ENCODE measurements at places on chromosomes 5 and 9.

- no peak for DNase-seq
- H3K4me1 ChIP-seq, result peaks cover 10% of the 10 kb centered on the region
- H3K4me3 ChIP-seq, result no peak overlapping the region
- no peak overlapping the region for H3K27ac ChIP-seq
- H3K36me3 ChIP-seq, result no peaks in the 10 kb centered on the region
- H3K27me3 ChIP-seq, result no peaks in the 10 kb centered on the region
Measured at GRCh38 chr9:128556276-128556675, 3.9 kb downstream of the SPTAN1 start.

DNA sequence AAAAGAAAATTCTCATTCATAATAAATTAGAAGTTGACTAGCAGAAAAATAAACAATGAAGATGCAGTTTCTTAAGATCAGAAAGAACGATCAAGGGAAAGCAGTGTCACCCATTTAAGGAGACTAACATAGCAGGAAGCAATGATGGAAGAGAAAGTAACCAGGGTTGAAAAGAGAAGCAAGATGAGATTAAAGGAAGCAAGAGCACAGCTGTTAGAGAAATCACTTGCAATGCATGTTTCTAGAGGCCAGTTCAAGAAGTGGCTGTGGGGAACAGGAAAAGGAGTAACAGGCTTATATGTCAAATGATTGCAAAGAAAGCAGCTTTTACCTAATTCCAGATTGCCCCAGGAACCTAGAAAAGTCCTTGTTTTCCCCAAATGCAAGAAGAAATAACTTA lies 46.8 kb upstream of the SLC1A1 start:
- H3K27ac ChIP-seq, result no peak overlapping the region
- H3K27me3 ChIP-seq, result no peaks in the 10 kb centered on the region
- H3K4me3 ChIP-seq, result no peak overlapping the region
- H3K36me3 ChIP-seq, result no peaks in the 10 kb centered on the region

DNA sequence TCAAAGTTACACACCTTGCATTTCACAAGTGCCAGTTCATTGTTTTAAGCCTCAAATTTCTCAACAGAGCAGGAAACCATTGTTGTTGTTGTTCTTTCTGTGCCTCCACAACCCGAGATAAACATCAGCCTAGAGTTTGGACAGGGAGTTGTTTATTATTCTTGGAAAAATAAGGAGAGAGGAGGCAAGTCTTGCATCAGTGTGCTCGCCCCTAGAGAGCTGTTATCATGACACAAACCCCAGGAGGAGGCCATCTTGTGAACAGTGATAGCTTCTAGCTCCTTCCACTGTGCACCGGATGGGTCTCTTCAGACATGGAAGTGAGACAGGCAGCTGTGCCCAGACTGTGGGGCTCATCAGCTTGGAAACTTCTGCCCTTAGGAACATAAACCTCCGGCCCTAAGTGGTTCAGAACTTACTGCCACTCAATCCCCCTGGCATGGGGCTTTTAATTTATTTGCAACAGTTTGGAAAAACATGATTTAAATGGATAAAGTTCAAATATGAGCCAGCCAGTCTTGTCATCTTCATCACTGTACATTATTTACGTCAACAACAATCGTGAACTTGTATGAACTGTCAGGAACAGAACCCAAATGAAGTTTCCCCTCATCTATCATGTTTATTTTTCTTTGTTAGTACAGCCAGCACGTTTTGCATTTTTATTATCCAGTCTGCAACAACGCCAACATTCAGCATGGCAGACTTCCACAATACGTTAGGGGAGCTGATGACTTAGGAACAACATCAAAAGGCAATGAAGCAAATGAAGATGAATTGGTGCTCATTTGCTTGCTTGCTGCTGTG lies 181.7 kb upstream of the S1PR3 start:
- H3K4me1 ChIP-seq, result peaks cover 2% of the 10 kb centered on the region
- no peaks in the 10 kb centered on the region for H3K36me3 ChIP-seq
- H3K27me3 ChIP-seq, result no peaks in the 10 kb centered on the region
- no peak overlapping the region for H3K4me3 ChIP-seq

DNA sequence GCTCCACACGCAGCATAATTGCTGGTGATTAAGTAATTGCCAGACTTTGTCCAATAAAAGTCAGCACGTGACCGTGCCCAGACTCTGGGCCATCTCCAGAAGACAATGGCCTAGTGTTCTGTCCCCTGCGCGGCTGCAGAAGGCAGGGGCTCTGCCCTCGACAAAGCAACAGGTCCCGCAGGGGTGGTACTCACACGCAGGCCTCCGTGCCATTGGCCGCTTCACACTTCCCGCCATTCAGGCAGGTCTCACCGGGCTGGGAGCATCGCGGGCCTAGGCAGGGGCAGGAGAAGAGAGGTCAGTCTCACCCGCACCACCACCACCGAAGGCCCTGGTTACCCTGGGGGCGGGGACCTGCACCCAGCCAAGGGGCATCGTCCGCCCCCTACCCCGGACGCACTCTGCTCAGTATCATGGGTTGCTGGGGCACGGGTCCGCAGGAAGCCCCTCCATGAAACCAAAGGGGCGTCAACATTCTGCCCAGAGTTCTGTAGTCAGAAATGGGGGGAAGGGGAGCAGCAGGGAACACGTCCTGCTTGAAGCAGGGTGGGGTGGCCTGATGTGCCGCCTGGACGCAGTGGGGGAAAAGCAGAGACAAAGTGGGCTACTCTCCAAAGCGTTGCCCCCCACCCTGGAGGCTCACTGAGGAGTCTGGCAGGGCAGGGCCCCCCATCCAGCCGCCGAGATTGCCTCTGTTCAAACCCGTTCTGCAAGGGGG lies 1.9 kb downstream of the NOTCH1 start:
- H3K27me3 ChIP-seq, result no peaks in the 10 kb centered on the region
- peak overlapping the region; percentile 71 for H3K4me3 ChIP-seq
- no peak overlapping the region for H3K27ac ChIP-seq
- DNase-seq, result no peak

- H3K27me3 ChIP-seq, result no peaks in the 10 kb centered on the region
- H3K36me3 ChIP-seq, result no peaks in the 10 kb centered on the region
- no peak overlapping the region for H3K4me3 ChIP-seq
- peaks cover 18% of the 10 kb centered on the region for H3K4me1 ChIP-seq
- no peak overlapping the region for H3K27ac ChIP-seq
- no peak for DNase-seq
Measured at GRCh38 chr5:171492781-171493180, 73.3 kb downstream of the FGF18 start.

DNA sequence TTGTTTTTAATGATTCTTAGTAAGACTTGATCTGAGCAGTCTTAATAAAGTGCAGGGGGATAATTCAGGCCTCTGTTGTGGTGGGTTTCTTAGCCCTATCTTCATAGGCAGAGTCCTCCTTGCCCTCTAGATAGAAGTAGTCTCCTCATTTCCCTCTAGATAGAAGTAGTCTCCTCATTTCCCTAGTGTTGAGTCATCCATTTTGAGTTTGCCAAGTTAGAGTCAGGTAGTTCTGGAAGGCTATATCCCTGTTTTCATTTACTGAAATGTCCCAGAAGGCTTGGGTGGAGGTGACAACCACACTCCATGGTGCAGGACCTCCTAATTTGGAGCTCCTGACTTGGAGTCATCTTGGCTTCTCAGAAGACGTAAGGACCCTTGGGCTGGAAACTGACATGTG lies 384.6 kb downstream of the MLLT3 start:
- no peak for DNase-seq
- no peaks in the 10 kb centered on the region for H3K27me3 ChIP-seq
- no peak overlapping the region for H3K27ac ChIP-seq
- H3K36me3 ChIP-seq, result no peaks in the 10 kb centered on the region

DNA sequence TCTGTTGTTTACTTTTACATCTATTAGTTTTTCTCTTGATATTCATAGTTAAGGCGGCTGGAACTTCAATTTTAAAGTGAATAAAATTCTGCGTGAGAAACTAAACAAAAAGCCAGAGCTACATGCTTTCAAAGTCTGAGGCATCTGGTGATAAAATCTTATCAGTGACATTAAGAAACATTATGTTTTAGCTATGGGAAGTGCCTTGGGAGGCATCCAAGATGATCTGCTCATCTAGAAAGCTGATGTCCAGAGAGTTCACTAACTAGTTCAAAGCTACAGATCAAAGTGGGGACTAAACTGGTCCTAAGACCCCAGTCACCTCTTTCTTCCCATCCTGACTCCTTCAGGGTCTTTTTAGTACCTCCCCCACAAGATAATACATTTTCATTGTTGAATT lies 37.2 kb downstream of the MRPS27 start:
- no peaks in the 10 kb centered on the region for H3K36me3 ChIP-seq

DNA sequence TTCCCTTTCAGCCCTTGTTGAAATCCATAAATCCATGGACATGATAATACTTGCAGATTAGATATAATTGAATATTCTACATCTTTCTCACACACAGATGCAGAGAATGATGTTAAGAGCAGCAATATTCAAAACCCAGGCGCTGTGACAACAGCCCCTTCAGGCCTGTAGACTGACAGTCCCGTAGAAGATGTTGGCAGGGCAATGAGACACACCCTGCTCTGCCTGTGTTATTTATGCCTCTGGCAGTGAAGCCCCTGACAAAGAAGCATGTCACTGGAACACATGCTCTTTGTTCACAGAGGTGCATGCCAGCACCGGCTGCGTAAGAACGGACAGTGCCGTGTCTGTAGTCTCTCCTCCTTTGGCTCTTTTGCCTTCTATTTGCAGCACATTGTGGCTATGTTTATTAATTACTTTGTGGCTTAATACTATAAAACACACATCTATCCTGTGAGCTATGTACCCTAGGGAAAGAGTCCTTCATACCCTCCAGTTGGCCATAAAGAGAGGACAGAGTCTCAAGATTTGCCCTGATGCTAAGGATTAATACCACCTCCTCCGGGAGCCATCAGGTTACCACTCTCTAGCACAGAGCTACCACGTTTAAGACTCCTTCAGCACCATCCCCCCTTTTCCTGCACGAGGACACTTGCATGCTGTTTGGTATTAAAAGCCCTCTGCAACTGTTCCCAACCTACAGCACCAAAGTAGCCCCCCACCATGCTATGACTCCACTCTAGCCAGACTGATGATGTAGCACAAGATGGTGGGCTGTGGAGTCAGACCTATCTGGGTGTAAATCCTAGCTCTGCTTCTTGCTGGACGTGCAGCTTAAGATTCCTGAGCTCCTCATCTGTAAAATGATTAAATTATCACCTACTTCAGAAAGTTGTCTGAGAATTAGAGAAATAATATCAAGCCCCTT lies 2.0 kb upstream of the ANP32B start:
- peaks cover 2% of the 10 kb centered on the region for H3K4me1 ChIP-seq
- H3K4me3 ChIP-seq, result no peak overlapping the region
- H3K36me3 ChIP-seq, result no peaks in the 10 kb centered on the region
- no peak for DNase-seq
- H3K27me3 ChIP-seq, result no peaks in the 10 kb centered on the region

GRCh38 chr5:127051591-127051990 lies 21.2 kb upstream of the MARCHF3 start:
- no peak for DNase-seq
- H3K4me3 ChIP-seq, result no peak overlapping the region
- H3K36me3 ChIP-seq, result no peaks in the 10 kb centered on the region
- no peaks in the 10 kb centered on the region for H3K4me1 ChIP-seq
- H3K27ac ChIP-seq, result no peak overlapping the region
- H3K27me3 ChIP-seq, result no peaks in the 10 kb centered on the region

DNA sequence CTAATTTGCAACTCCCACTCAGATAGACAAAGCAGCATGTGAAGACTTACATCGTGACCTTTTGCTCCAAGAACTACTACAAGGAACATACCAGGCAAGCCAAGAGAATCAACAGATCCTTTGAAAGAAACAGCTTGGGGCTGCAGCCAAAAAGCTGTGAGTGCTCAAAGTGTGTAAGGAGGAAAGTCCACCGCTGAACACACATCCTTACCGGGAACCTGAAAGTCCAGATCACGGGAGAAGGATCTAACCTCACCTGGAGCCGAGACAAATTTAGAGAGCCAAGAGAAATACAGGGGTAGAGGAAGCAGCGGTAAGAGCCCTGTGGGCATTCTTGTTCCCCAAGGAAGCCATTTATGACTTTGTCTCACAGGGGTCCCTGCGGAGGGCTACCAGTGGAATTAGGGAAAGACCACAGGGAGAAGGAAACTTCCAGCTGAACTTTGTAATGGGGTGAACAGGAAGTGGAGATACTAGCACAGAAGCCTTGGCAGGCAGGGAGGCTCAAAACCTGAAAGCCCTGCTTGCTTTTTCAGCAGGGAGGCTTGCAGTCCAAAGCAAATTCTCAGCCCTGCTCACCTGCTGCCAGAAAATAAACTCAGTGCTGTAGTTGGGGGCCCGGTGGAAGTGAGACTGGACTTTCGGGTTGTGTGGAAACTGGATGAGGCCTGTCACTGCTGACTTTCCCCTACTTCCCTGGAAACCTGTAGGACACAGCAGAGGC lies 350.2 kb downstream of the DTWD2 start:
- H3K27me3 ChIP-seq, result no peaks in the 10 kb centered on the region
- no peak for DNase-seq
- no peak overlapping the region for H3K4me3 ChIP-seq
- no peaks in the 10 kb centered on the region for H3K4me1 ChIP-seq
- no peak overlapping the region for H3K27ac ChIP-seq
- H3K36me3 ChIP-seq, result no peaks in the 10 kb centered on the region

GRCh38 chr9:34630402-34631154 lies 1.7 kb upstream of the ARID3C start:
- H3K4me1 ChIP-seq, result peaks cover 2% of the 10 kb centered on the region
- no peak overlapping the region for H3K27ac ChIP-seq
- no peak for DNase-seq
- H3K36me3 ChIP-seq, result no peaks in the 10 kb centered on the region

- H3K4me3 ChIP-seq, result no peak overlapping the region
- no peaks in the 10 kb centered on the region for H3K36me3 ChIP-seq
- no peaks in the 10 kb centered on the region for H3K27me3 ChIP-seq
- peak overlapping the region; percentile 63 for H3K27ac ChIP-seq
- DNase-seq, result no peak
Measured at GRCh38 chr5:57698086-57698485, 215.5 kb upstream of the ACTBL2 start.

DNA sequence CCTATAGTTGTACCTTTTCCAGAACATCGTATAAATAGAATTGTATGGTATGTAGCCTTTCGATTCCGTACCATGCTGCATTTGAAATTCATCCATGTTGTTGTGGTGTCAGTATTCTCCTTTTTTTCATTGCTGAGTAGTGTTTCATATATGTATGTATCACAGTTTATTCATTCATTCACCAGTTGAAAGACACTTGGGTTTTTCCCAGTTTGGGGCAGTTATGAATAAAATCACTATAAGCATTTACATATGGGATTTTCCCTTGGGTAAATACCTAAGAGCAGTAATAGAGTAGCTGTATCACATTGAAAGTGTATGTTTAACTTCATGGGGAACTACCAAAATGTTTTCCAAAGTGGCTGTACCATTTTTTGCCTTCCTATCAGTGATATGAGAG lies 16.1 kb upstream of the FKTN start:
- H3K4me1 ChIP-seq, result no peaks in the 10 kb centered on the region
- no peak overlapping the region for H3K27ac ChIP-seq
- DNase-seq, result no peak

DNA sequence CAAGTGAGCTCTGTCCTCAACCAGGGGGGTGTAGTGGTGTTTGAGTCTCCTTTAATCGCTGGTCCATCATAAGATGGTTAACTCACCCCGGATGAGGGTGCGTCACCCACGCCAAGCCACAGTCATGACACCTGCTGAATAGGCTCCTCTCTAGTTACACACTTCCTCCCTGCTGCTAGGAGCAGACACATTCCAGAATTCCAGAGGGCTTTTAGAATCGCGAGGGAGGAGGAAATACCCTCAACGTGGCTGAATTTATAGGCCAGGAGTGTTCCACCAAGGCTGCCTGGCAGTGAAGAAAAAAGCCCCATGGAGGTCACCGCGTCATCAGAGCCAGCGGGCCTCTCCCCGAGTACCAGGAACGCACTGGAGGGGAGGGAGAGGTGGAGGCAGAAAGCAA lies 5.1 kb downstream of the GLRX start:
- no peaks in the 10 kb centered on the region for H3K27me3 ChIP-seq
- no peak for DNase-seq
- H3K36me3 ChIP-seq, result no peaks in the 10 kb centered on the region
- H3K4me1 ChIP-seq, result peaks cover 4% of the 10 kb centered on the region
